GM12878 (cell line): ENCODE measurements at places on chromosomes 16 and 17. TPM values are rescaled to one million over a fixed set of nuclear protein-coding genes. Genes with fewer than 3 reads are reported as not detected.

Gene CLUH
- total RNA-seq = 126 and 147 TPM in 2 replicates

DNA sequence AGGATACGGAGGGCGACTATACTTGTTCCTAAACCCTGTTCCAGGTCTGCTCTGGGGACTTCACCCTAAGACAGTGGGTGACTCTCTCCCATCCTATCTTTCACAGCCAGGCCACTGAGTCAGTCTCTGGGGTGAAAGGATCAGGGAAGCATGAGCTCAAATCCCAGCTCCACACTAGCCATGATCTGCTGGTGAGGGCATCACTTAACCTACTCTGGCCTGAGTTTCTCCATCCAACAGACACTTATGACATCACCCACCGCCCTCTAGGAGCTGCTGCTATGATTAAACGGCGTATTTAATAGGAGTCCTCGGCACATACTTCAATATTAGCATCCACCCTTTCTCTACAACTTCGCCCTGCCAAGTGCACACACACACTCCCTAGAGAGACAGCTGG lies 10.1 kb downstream of the GAST start:
- no peaks in the 10 kb centered on the region for H3K4me1 ChIP-seq
- no peak for DNase-seq
- H3K36me3 ChIP-seq = no peaks in the 10 kb centered on the region
- H3K27ac ChIP-seq = no peak overlapping the region

DNA sequence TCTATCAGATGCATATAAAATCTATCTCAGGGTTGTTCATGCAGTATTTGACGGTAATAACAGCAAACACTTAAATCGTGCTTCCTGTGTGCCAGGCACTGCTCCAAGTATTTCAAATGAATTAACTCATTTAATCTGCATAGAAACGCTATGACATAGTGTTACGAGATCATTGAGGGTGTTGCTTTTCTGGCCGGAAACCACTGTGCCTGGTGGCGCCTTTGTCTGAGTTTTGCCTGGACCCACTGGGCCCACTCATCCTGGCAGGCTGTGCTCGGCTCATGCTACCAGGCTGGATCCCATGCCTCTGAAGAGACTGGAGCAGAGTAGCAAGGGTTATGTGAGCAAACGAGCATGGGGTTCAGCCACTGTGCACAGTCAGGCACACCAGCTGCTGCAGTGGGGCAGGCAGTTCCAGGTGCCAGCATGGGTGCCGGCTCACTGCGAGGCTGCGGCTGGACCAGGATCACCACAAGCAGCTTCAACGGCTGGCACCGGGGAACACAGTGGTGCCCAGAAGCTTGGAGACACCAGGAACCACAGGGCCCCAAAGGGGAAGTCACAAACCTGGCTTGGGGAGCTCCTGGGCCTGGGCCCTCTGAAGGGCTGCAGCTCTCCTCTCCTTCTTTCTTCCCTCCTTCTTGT lies 45.9 kb upstream of the CLEC19A start:
- H3K4me3 ChIP-seq = no peak overlapping the region
- H3K36me3 ChIP-seq = no peaks in the 10 kb centered on the region
- H3K4me1 ChIP-seq = no peaks in the 10 kb centered on the region

DNA sequence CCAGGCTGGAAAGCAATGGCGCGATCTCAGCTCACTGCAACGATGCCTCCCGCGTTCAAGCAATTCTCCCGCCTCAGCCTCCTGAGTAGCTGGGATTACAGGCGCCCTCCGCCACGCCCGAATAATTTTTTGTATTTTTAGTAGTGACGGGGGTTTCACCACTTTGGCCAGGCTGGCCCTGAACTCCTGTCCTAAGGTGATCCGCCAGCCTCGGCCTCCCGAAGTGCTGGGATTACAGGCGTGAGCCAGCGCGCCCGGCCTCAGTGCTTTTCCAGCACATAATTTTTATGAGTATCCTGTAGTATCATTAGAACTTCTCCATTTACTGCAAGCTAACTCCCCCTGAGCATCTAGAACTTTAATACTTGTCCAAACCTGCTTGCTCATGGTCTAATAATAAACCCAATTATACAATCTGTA lies 1.8 kb downstream of the UBE2G1 start:
- peak overlapping the region; percentile 88 for H3K27ac ChIP-seq
- H3K4me3 ChIP-seq = peak overlapping the region; percentile 66
- no peaks in the 10 kb centered on the region for H3K27me3 ChIP-seq
- DNase-seq = no peak
- H3K36me3 ChIP-seq = no peaks in the 10 kb centered on the region; the same call in 1 of the 2 replicates

DNA sequence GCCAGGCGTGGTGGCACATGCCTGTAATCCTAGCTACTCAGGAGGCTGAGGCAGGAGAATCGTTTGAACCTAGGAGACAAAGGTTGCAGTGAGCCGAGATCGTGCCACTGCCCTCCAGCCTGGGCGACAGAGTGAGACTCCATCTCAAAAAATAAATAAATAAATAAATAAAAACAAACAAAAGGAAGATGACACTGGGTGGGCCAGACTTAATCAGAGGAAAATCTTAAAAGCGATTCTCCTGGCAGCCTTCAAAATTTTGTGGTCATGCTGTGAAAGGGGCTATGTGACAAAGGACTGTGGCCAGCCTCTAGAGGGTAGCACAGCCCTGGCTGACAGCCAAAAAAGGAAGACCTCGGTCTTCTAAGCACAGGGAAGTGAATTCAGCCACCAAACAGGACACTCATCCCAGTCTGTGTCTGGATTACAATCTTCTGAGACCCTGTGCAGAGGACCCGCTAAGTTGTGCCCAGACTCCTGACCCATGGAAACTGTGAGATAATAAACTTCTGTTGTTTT lies 391.1 kb downstream of the CNTNAP4 start:
- H3K36me3 ChIP-seq = no peaks in the 10 kb centered on the region
- H3K4me3 ChIP-seq = no peak overlapping the region
- H3K27ac ChIP-seq = no peak overlapping the region
- no peak for DNase-seq
- H3K4me1 ChIP-seq = no peaks in the 10 kb centered on the region

DNA sequence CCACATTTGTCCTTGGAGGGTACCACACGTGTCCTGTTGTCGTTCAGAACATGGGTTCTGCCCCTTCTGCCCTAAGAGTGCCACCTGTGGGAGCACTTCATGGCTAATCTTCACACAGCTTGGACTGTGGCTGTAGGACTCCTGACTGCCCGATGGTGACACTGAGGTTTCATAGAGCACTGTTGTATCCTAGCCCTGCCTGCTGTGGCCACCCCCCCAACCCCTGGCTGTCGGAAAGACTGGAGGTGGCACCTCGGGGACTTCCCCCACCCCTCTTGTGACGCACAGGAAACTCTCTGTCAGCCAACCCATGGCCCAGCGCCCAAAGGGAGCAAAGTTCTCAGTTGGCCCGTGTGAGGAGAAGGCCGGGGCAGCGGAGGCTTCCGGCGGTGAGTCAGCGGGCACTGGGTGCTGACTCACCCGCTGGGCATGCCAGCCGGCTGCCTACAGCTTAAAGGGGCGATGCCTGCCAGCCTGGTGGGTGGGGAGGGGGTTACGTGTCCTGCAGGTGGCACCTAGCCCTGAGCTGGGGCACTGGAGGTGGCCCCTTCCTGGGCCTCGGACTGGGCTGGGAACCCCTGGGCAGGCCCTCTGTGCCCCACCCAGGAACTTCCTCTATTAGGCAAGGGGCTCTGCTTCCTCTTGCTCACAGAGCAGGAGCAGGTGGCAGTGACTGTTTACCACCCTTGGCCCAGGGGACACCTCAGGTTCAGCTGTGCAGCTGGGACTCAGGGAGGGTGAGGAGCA lies 3.4 kb downstream of the MAP2K3 start:
- peak; percentile 83 for DNase-seq
- H3K4me1 ChIP-seq = peaks cover 31% of the 10 kb centered on the region
